Hepatocyte (in vitro differentiated cells): ENCODE measurements at places on chromosomes 1 and 21. TPM values are rescaled to one million over a fixed set of nuclear protein-coding genes. Genes with fewer than 3 reads are reported as not detected.

GRCh38 chr1:180947901-180948640 lies 35.4 kb downstream of the KIAA1614 start:
- no peak for DNase-seq

DNA sequence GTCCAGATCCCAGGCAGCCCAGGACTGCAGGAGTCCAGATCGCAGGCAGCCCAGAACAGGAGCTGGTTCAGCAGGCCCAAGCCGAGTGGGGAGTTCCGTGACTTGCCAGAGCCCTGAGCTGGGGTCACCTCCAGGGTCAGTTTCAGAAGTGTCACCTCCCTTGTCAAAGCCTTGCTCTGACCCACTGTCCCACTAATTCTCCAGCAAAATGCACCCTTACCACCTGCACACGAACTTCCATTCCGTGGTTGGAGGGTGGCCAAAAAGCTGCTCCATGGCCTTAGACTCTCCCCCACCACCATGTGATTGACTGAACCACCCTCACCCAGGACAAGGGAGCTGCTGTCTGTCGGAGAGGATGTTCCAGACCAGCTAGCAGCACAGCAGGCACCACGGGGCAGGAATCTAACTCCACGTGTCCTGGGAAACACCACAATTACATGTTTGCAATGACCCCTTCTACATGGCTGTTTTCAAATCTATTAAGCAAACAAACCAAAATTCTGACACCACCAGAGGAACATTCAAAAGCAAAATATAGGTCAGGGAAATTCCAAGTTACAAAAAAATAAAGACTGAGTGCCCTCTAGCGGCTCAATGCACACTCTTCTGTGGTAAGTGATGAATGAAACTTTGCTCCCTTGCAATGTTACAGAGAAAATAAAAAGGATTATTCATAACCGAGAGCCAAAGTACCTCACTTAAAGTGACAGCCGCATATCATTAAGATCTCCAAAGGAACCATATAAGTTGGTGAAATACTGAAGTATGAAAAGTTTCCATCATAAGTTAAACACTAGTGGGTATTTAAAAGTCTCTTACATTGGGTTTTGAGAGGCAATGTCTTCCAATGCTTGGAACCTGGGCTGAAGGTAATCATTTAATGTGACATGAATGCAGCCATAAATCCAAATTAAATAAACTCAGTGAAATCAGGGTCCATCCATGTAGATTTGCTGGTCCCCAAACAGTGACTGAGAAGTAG lies 76.3 kb downstream of the NPHP4 start:
- DNase-seq, result peak; percentile 55

- no peak for DNase-seq
These were observed 11.4 kb upstream of the SPSB1 start for GRCh38 chr1:9281071-9281827.

- DNase-seq, result no peak
These were observed 2.8 kb downstream of the ITPKB start for GRCh38 chr1:226736001-226736907.

DNA sequence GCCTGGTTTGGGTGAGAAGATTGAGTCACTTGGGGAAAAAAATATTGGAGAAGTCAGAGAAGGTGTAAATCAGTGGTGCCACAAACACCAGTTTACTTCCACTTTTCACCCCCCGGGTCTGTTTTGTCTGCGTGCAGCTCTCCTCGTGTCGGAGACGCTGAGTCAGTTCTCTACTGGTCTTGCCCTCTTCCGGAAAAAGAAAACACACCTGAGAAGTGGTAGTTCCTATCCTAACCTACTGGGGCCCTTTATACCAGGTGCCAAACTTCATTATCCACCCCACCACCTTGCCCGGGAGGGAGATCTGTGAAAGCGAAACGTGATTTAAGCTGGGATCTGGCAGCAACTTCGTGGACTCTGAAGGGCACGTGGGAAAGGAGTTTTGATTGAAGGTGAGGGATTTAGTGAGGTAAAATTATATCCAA lies 855 bp upstream of the IVNS1ABP start:
- peak; percentile 56 for DNase-seq

- DNase-seq, result peak; percentile 16
These were observed 292.4 kb downstream of the GRIK1 start for GRCh38 chr21:29647353-29647781.

DNA sequence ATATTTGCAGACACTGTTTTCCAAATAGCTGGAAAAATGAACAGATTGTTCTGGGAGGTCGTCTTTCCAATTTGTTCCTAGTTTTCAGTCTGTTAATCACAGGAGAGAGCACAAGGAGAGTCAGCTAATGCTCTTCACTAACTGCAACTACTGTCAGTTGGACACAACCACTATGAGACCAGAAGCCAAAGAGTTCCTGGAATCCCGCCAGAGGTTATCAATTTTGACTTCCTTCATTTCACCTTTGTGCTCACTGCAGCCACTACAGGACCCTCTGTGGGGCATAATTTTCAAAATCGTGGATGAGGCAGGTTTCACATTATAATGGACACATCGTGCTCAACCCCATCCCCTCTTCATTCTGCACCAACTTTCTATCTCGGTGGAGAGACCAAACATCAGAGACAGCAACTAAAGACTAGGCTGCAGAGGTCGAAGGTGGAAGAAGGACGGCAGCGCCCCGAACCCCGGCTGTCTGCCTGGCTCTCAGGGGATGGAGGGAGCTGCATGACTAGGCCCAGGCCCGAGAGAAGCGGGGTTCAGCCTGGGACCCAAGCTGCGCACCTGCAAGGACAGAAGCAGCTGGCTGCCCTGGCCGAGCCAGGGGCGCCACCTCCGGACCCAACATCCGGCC lies 602 bp downstream of the KIAA0319L start:
- no peak for DNase-seq

DNA sequence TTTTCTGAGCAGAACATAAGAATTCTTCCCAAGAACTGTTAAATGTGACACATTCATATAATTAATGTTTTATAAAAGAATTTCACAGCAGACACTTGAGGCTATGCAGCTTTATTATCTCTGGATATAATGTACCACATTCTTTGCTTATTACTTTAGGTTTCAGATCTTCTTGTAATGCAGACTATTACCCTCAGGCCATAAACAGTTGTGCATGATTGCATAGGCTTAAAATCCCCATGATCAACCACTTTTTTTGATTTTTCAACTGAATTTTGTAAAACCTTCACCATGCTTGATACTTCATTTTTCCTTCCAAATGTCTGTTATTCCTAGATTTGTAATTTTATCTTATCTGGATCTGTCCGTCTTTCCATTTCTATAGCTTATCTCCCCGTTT lies 1355.7 kb downstream of the BRINP3 start:
- no peak for DNase-seq

DNA sequence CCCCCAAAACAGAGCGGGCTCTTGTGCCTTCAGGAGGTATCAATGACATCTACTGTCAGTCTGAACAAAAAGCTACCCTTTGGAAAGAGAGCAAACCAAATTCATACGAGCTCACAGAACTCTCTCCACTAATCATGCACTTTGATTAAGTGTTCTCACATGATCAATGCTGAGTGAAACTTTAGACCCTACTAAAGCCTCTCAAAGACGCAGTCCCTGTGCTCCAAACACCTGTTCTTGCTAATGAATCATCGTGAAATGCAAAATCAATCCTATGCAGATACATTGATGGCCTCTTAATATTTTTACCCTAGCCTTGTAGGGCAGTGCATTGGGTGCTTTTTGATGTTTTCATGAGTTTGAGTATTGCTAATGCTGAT lies 113.4 kb downstream of the ZBTB18 start:
- no peak for DNase-seq

DNA sequence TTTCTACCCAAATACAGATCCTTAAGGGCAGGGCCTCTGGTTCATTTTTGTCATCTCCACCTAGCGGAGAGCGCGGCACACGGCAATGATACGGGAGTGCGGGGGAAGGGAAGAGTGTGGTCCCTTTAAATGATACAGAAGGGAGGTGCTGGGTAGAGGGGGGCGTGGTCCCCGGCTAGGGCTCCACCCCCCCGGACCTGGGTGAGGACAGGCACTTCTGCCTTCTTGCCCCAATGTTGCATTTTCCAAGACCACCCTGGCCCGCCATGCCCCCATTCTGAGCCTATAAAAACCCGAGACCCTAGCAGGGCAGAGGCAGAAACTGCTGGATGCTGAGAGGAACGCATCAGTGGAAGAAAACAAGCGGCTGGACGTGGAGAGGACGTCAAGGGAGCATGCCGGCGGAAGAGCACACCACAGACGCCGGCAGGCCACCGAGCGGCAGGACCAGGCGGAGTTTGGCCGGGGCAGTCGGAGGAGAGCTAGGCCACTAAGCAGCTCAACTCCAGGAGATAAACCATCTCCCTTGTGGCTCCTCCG lies 30.0 kb downstream of the LRRC3 start:
- peak; percentile 75 for DNase-seq

GRCh38 chr1:109793089-109793485 lies 29.4 kb upstream of the EPS8L3 start:
- no peak for DNase-seq

DNA sequence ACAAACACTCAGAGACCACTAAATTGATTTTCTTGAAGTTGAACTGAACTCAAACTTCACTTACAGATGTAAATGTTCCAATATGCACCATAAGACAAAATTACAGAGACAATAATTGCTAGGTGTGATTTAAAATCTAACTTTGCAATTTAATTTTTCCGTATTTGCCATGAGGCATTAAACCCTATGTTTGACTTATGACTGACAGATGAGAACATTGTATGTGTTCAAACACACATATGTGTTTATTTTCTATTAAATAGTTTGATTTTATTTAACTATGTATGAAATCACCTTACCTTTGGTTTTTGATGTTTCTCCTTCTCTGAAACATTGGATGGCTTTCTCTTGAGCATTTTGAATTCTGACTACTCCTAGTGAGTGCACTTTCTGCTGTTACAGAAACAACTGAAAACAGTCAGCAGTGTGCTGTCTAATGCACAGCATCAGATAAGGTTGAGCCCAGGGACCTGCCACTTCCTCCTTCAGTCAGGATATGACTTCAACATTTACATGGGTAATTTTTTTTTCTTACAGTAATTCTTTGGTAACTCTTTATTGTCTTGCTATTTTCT lies at the start of gene SAMSN1:
Gene SAMSN1, minus strand, starts transcription at position 410 of the 575 bp plus-strand sequence. Its CDS starts 54 bp downstream, at position 356.
- no peak for DNase-seq

GRCh38 chr1:3803905-3804626 lies 7.8 kb upstream of the LRRC47 start:
- no peak for DNase-seq

DNA sequence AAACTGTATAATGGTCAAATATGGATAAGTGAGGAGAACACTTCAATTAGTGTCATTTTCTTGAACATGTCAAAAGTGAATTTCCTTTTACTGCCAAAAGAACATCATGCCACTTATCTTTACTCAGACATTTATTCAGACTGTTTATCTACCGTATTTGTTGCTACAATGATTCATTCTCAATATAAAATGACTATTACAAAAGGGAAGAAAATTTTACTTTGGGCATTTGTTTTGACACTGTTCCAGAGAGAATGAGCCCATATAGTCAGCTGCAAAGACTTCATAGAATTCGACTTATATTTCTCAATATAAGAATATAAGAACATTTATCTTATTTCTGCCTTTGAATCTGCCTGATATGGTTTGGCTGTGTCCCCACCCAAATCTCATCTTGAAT lies 1699.1 kb downstream of the BRINP3 start:
- DNase-seq, result no peak

DNA sequence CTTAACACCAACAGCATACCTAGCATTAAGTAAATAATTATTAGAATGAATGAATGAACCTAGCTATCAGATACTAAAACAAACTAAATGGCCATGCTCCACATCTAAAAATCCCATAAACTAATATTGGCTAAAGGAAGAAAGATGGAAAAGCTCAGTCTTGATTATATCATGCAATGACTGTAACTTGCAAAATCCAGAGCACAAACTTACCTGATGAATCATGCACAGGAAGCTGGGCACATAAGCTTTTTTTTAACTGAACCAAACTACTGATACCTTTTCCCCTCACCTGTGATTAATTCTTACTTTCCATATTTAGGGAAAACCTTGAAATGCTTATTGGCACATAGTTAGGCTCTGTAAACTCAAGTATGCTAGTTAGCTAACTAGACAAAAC lies 70.2 kb downstream of the KIF14 start:
- no peak for DNase-seq

DNA sequence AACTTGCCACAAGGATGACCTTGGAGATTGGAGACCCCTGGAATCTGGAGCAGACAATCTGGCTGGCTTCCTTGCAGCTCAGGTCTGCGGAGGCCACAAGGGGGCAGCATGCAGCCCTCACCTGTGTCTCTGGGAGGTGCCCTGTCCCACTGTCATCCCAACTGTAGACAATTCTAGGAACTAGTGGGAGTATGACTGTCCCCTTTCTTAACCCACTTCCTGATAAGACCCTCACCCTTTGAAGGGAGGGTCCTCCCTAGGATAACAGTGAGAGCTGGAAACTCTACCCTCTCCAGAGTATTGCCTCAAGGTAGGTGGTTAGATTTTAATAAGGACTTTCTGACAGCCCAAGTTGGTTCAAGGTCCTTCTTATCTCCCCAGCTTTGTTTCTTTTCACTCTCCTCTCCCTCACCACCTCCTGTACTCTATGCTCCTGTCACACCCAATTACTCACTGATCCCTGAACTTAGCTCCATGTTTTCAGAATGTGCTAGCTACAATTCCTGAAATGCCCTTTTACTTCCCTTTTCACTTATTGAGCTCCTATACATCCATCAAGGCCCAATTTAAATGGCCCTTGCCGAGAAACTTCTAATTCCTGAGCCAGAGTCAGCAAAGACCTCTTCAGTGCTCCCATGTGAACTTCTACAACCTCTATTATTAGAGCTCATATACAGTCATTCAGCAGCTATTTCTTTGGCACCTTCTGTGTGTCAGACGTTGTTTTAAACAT lies 9.2 kb upstream of the KCNQ4 start:
- DNase-seq, result peak; percentile 67

DNA sequence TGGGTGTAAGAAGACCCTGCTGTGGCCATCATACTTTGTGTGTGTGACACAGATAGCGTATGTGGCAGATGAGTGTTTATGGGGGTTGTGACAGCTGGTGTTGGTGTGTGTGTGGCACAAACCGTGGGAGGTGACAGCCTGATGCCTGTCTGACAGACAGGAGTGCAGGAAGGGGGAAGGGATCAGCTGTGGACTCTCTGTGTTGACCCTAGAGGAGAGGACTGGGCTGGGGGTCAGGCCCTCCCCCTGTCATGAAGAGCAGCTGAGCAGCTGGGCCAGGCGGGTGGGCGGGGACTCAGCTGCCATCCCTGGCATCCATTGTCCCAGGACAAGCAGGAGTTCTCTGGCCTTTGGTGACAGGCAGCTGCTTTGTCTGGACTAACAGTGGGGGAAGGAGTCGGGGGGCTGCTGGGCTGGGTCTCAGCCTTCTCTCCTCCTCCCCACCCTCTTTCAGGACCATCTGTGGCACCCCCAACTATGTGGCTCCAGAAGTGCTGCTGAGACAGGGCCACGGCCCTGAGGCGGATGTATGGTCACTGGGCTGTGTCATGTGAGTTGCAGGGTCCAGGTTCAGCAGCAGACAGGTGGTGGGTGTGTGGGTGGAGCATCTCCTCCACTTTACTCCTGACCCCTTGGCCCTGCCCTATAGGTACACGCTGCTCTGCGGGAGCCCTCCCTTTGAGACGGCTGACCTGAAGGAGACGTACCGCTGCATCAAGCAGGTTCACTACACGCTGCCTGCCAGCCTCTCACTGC lies 2.3 kb downstream of the PLK3 start:
- peak; percentile 16 for DNase-seq

The S100A1 gene
- total RNA-seq, result 2.7 and 15.0 TPM in 2 replicates

The C1orf21 gene
- total RNA-seq, result 37.9 and 47.0 TPM in 2 replicates

The RNU1-3 gene
- total RNA-seq, result under 0.01 TPM in 2 replicates

The CLDN8 gene
- 0.67 and 0.84 TPM in 2 replicates for total RNA-seq

The SZRD1 gene
- total RNA-seq, result 72.1 and 80.5 TPM in 2 replicates

The GBP6 gene
- 0.03 TPM in 1 of 2 replicates, not detected in the other for total RNA-seq

The NCMAP gene
- total RNA-seq, result 6.3 and 8.1 TPM in 2 replicates

The CHIA gene
- 0.28 TPM in 1 of 2 replicates, not detected in the other for total RNA-seq

The BRDT gene
- not detected in 2 replicates for total RNA-seq

The SYCP1 gene
- total RNA-seq, result not detected in 2 replicates

The LCE1C gene
- not detected in 2 replicates for total RNA-seq

The FAM78B gene
- not detected in 2 replicates for total RNA-seq
